ENCODE measurements at places on chromosomes 4 and X.

- no peak for DNase-seq
These were observed 146.1 kb downstream of the COL25A1 start for GRCh38 chr4:109156356-109156755.

DNA sequence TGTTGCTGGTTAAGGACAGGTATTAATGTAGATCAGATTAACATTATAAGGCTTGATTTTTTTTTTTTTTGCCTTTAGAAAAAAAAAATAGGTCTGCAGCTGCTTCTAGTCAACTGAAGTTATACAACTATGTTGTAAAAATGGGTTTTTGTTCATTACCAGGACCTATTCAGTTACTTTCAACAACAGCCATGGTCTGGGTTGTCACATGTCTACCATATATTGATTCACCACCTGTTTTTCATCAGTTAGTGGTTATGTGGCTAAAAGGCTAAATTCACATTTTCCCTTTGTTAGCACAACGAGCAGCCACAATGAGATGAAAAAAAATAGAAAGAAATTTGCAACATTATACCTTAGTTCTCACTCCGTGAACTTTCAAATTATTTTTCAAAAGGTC, 45.5 kb downstream of the GLRB start:
- DNase-seq: no peak

DNA sequence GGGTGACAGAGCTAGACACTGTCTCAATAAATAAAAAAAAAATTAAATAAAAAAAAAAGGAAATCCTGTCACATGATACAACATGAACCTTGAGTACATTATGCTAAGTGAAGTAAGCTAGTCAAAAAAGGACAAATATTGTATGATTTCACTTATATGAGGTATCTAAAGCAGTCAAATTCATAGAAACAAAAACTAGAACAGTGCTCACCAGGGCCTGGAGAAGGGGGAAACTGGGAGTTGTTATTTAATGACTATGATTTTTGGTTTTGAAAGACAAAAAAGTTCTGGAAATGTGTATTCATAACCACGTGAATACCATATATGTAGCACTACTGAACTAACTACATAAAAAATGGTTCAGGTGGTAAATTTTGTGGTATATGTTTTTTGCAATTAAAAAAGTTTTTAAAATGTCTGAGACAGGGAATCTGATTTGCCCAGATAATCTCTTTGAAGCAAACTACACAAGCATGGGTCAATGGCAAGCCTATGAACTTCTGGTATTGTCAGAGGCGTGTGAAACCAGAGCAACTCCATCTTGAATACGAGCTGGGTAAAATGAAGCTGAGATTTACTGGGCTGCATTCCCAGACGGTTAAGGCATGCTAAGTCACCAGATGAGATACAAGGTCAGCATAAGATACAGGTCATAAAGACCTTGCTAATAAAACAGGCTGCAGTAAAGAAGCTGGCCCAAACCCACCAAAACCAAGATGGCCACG, 42.3 kb downstream of the ANAPC10 start:
- DNase-seq: no peak

- no peak for DNase-seq
These were observed 2334.0 kb downstream of the PCDH7 start for GRCh38 chr4:33054161-33054560.

DNA sequence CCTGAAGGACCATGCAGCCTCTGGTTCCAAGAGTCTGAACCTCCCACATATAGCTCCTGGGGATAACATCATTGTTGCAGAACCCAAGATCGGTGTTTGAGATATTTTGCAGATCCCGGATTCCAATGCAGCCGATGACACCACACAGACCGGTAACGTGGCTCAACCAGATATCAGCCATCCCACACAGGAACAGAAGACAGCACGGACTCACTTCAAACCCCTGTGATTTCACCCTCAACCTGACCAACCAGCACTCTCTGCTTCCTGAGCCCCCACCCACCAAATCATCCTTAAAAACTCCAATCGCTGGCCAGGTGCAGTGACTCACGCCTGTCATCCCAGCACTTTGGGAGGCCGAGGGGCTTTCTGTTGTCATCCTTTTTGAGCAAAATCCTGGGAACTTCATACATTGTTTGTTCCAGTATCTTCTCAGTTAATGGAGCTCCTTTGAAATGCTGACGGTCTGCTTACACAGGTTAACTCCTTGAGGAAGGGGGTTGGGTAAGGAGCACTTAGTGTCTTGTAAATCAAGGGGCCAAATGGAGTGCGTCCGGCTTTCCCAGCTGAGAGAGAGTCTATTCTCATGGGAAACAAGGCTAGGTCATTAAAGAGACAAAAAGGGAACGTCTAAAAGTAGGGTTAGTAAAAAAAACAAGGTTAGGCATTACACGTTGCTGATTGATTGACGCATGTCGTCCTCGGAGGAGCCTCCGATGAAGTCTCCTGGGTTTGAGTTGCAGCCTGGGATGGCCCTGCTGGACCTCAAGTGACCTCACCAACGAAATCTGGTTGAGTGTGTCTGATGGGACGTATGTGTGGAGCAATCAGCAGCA, 230.4 kb downstream of the CRLF2 start:
- no peak for DNase-seq

- no peak for DNase-seq
These were observed 9.9 kb downstream of the PHEX start for GRCh38 chrX:22041907-22042530.

DNA sequence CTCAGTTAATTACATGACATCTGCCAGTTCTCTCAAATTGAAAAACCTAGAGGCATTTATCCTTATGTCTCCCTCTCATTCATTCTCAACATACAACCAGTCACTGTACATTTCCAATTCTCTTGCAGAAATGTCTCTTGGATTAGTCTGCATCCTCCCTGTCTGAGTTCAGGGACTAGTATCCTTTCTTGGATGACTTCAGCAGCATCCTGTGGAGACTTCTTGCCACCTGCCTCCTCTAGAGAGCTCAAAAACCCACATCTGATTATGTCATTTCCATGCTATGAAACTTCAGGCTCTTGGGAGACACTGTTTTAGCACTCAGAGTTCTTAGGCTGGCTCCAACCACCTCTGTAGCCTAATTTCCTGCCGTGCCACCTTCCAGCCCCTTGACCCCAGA, 515.1 kb upstream of the DIPK2B start:
- no peak for DNase-seq

DNA sequence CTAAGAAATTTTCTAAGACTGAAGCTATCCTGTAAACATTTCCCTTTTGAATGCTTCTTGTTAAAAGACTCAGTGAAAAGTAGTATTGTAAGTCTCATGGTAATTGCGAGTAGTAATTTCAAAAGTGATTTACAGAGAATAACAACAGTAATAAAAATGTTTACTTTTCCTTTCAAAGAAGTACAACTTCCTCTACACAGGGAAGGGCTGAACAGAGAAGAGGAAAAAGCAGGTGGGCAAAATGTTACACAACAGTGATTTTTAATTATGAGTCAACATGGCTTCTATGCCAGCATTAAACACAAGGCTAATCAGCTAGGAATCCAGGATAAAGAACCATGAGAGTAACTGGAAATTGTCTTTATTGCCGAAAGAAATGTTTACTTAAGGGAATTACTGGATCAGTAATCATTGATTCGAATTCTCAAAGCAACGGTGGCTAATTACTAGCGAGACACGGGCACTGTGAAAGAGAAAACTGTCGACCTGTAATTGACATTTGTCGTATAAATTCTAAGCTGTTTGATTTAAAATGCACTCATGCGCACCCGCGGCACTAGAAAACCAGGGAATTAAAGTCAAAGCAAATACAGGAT, 15.4 kb downstream of the UTP3 start:
- no peak for DNase-seq

GRCh38 chr4:123749383-123749782, 352.8 kb downstream of the SPRY1 start:
- DNase-seq: peak; percentile 16

- DNase-seq: peak; percentile 89
These were observed 261.8 kb downstream of the MID1IP1 start for GRCh38 chrX:39063037-39063436.

Data from body of pancreas (tissue), 4 donors.